ENCODE measurements at places on chromosomes 6 and 20.

- DNase-seq, result no peak
Observed at GRCh38 chr20:33677991-33678702, 3.9 kb upstream of the NECAB3 start.

DNA sequence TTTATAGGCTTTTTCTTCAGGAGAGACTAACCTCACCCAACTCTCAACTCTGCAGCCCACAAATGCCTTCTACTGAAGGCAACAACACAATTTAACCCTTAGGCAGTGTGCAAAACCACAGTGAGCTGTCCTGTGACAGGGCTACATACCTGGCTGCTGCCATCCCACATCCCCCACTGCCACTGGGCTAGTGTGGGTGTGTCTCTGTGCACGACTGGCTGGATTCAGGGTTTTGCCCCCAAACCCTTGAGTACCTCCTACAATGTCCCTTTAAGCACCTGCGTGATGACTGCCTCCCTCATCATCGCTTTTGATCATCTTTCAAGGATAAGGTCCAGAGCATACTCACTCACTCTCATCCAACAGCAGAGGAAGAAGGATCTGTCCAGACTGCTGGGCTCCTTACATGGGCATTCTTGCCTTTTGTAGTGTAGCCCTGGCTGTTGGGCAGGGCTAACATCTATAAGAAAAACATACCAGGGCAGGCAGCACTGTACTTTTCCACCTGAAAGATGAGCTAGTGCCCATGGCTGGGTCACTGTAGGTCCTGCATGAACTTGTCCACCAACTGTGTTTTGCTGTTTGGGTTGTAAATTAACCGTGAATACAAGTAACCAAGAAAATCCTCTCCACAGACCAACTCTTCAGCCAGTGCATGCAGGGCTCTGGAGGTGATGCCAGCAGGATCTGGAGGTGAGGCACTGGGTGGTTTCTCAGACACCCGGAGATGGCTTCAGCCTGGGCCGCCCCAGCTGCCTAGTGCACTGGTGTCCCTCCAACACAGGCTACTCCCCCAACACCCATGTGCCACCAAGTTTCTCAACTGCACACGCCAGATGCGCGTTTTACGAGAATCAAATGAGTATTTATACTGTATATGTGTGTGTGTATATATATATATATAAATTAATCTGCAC is 45.2 kb downstream of the PLCG1 start:
- DNase-seq, result no peak

DNA sequence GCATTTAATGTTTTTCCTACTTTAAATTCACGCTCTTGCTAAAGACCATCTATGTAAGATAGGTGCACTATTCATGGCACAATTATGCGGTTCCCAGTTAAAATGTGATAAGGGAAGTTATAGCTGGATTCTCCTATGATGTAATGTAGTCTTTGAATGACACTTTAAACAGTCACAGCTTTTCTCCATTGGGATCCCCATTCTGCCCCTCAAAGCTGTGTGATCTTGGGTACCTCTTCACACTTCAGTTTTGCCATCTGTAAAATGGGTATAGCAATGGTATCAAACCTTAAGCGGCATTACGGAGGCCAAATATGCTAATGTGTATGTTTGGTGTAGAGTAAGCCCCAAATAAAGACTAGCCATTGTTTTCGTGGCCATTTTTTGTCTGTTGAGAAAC is 64.7 kb upstream of the ZNF217 start:
- DNase-seq, result no peak

DNA sequence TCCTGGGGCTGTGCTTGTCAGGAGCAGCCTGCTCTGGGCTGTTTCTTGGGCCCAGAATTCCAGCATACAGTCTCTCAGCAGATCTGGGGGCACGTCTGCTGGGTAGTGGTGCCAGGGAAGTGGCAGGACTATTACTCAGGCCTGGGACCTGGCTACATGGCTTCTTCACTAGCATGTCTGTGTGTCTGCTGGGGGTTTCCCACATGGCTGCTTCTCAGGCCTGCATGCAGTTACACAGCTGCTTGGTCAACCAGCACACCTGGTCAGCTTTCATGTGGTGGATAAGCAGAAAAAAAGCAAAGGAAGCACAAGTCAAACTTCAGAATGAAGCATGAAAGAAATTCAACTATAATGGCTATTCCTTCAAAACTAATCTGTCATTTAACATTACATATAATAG is 316.2 kb upstream of the NOX3 start:
- DNase-seq, result no peak

GRCh38 chr6:125370343-125370742 is 68.6 kb upstream of the HDDC2 start:
- DNase-seq, result no peak

DNA sequence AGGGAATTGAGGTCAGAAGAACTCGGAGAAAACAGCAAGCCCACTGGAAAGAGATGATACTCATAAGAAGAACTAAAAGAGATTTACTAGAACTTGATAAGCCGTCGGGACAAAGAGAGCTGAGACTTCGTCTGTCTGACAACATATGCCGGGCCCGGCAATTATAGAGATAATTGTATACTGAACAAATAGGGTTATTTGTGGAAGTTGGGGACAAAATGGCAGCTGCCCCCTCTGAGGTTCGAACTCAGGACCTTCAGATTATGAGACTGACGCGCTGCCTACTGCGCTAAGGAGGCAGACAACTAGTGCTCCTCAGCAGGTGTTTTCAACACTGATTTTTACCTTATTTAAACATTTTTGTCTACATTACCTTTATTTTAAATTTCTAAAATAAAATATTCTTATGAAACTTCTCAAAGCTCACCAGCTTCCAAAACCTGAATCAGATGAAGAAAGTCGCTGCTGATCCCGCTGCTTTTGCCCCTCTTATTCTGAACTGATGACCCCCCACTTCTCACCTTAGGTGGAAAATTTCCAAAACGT is 29.3 kb upstream of the TRIM27 start:
- peak; percentile 88 for DNase-seq

Measured in COLO829 (cell line).